Stimulated activated CD8-positive, alpha-beta memory T cell treated with anti-CD3 and anti-CD28 coated beads, Interleukin-7, amount 100 ng/mL, for 48 hours (primary cell): ENCODE measurements at places on chromosomes 12 and 14.

- no peak for DNase-seq
Observed at GRCh38 chr14:22391908-22392565, 197.0 kb downstream of the DAD1 start.

DNA sequence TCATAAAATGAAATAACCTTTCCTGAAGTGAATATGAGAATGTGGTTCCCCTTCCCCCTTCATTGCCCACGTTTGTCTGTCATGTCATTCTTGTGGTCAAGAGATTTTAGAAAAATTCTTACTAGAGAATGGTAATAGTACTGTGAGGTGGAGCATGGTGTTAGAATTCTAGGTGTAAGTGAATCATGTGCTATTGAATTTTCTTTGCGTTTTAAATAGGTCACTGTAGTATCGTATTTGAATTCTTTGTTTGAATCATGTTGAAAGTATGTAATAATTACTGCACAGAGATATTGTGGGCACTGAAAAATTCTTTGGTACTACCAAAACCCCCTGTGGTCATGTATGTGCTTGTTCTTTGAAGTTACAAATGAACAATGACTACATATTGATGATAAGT is 49.9 kb downstream of the FUT8 start:
- no peak for DNase-seq

DNA sequence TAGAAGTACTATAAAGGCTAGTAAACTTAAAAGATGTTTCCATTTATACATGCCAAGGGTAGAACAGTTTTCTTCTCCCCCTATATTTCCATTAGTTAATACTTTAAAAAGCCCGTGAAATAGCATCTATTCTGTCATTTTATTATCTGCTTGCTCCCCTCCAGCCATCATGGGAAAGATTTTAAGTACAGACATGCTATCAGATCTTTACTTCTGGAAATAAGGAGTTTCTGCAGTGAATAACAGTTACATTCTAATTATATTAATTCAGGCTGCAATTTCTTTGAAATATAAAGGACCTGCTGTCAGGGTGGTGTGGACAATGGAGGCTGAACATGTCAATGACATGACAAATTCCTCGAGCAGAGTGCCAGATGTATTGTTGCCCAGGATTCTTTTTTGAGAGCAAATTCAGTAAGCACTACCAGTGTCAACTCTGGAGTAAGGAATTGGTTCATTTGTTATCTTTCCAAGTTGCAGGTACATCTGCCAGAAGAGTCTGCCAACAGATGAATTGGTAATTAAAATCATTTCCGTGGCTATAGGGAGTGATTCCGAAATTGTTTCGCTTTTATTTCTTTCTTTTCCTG is 151.3 kb downstream of the BTG1 start:
- no peak for DNase-seq

DNA sequence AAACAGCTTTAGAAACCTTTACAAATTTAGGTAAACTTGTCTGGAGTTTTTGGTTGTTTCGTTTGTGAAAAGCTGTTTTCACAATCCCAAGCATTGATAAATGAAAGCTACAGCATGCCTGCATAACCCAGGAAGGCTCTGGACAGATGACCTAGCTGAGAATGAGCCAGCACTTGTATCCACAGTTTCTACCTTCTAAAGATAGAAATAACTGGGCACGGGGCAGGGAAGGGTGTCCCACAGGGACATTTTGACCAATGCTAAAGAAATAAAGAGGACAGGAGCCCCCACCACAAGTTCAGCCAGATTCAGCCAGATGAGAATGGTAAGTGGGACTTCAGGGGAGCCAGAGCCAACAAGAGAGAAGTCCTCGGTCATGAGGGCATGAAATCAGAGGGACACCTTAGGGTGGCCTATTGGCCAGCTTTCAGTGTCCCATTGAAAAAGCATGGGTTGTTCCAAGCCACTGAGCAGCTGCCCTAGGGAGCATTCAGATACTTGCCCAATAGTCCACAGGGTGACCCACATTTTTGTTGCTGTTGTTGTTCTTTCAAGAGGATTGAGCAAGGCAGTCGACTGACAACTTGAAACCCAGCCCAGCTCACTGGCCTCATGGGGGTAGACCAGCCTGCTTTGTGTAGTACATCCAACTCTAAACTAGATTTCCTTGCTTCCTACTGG is 140.3 kb upstream of the NUDT4 start:
- no peak for DNase-seq

GRCh38 chr12:49674318-49674981 is 32.8 kb downstream of the FMNL3 start:
- DNase-seq: no peak

- no peak for DNase-seq
Observed at GRCh38 chr12:64810831-64811230, 13.6 kb upstream of the TBC1D30 start.

DNA sequence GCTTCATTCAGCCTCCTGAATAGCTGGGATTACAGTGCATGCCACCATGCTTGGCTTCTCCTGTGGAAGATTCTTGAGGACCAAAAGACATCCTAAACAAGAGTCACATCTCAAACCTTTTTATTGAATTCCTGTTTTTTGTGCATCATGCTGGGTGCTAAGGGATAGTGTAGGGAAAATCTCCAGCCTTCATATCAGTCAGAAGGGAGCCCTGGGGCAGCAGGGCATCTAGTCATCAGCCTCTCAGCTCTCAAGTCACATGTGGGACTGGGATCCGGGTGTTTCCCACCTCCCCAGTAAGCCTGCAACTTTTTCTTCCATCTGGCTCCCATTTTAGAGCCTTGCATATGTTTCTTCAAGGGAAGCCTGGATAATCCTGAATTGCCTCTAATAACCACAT is 25.1 kb upstream of the OASL start:
- DNase-seq: no peak

DNA sequence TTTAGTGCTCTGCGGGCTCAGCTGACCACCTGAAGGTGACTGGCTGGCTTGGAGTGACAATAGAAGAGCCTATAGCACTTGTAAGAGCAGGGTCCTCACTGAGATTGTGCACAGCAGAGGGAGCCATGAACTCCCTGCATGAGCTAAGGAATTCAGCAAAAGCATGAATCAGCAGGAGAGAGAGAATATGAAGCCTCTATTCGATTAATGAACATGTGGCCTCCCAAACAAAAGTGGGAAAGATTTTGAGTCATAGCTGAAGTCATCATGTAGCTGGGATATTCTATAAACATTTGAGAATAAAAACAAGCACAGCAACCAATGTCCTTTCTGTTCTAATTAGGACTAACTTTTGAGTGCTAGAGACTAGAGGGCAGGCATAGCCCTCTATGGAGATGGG is 626.6 kb downstream of the DIO2 start:
- no peak for DNase-seq

DNA sequence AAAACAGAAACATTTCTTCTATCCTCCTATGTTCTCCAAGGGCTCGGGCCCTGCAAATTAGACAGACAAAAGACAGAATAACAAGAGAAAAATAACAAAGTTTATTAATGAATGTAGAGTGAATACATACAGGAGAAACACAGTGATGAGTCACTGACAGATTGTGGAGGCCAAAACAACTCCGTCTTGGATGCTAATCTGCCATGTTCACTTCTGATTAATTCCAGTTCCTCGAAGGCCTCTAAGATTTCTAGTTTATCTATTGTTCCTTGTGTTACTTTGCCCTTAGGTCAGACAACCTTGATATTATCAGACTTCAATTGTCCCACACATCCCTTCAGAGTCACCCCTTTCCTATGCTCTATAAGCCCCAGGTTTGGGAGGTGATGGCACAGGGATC is 26.8 kb upstream of the NEDD1 start:
- DNase-seq: no peak

GRCh38 chr12:58074259-58074658 is 132.9 kb downstream of the ATP23 start:
- DNase-seq: no peak

DNA sequence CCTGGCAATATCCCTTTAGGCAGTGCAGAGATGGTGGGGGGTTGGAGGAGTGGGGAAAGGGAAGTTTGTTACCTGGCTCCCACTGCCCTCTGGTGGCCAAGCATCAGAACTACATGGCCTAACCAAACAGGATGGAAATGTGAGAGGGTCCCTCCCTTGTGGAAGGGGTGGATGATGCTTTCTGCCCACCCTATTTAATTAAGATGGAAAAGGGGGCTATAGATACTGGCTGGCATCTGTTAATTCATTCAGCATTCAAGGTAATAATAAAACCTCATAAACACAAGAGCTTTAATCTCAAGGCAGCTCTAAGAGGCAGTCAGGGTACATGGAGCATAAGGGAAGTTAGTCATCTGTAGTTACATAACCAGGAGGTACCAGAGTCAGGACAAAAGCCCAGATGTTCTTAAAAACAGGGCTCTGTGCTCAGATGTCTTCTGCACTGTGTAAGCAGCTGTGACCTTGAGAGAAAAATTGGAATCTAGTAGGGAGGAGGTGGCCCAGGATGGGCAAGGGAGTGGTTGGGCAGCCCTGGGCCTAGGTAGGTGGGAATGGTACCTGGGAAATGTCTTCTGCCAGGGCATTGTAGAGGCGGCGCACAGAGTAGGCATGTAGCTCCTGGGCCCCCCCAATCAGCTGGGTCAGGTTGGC is 4.6 kb downstream of the AP1G2 start:
- DNase-seq: no peak
